ENCODE measurements at places on chromosomes 12 and 14. TPM values are rescaled to one million over a fixed set of nuclear protein-coding genes. Genes with fewer than 3 reads are reported as not detected.

The SYNDIG1L gene
- not detected for total RNA-seq

The NR2C1 gene
- total RNA-seq = 32.3 TPM

The MSRB3 gene
- total RNA-seq = 0.18 TPM

GRCh38 chr12:109999983-110000505 lies 814 bp downstream of the ANKRD13A start:
- no peak for DNase-seq

- DNase-seq = no peak
Observed at GRCh38 chr12:104494793-104495158, 38.0 kb downstream of the CHST11 start.

DNA sequence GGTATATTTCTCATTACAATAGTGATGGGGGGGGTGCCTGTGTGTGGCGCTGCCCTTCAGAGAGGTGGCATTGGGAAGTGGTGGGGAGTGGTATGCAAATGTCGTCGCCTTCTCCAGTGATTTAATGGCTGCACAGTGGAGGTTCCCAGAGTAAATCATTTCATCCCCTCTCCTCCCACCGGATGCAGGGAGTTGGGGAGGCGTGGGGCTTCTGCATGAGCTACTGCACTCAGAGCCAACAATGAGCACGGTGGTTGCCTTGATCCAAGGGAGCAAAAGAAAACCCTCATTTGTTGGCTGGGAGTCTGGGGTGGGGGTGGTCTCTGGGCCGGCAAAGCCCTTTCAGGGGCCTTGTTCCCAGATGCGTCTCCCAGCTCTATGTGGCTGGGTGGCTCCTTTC lies 124.3 kb downstream of the AACS start:
- DNase-seq = no peak

DNA sequence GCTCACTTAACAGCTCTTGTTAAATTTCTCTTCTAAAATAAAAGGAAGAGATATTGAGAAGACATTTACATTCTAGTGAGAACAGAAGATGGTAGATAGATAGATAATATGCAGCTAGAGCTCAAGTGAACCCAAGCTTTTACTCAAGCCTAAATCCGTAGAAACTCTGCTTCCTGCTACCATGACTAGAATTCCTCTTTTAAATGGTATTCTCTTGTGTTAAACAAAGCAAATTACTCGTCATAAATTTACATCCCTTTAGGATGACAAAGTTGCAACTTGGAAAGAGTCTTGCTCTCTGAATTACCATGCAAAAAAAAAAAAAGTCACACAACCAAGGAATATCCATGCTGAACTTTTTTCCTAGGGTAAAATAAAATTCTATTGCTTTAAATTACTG lies 160.7 kb upstream of the LRFN5 start:
- DNase-seq = no peak

DNA sequence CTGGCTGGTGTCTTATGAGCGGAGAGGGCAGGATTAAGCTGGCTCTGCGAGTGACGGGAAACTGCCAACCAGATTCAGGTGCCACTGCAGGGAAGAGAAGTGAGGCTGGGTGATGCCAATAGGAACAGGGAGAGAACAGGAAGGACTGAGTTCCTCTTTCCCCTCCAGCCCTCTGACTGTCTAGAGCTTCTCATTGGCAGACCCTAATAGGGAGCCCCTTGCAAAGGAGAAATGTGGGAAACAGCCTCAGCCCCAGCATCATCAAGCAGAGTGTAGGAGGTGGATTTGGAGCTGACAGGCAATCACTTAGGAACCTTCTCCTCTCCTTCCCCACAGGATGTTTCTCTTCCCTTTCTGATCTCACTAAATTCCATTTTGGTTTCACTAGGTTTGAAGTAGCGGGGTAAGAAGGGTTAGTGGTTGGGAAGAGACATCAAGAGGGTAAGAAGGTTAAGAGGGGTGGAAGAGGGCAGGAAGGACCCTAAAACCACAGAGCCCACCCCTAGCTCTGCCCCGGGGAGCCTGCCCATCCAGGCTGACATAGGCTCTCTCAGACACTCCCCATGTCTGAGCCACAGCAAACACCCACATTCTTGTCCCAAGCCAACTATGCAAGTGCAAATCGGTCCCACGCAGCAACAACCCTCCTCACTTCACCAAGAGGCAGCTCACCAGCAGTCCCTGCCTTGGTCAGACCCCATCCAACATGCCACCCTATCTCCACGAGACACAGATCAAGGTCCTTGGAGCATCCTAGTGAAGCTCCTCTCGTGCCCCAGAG lies 111.1 kb downstream of the STAB2 start:
- no peak for DNase-seq

GRCh38 chr12:26469421-26470180 lies 274.2 kb downstream of the SSPN start:
- no peak for DNase-seq

GRCh38 chr14:102917056-102917385 lies 5.4 kb upstream of the AMN start:
- no peak for DNase-seq

DNA sequence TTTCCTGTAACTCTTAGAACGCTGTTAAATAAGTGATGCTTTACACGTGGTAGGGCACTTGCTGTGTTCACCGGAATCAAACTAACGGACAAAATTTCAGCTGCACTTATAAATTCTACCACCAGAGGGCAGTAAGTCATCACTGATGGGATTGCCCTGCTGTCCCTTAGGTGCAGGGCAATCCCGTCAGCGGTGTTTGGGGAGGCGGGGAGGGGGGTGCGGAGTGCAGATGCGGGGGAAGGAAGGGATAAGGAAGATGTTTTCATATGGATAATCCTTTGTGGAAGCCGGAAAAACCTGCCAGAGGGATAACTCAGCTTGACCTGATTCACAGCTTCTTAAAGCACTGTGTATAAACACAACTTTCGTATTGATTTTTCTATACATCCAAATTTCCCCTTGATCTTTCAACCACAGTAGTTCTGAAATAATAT lies 21.7 kb upstream of the SLC10A1 start:
- no peak for DNase-seq
